Activated gamma-delta T cell treated with anti-CD3 and anti-CD28 coated beads, Interleukin-2, amount 50 U/mL, for 16 hours (primary cell): ENCODE measurements at places on chromosomes 7 and 10.

DNA sequence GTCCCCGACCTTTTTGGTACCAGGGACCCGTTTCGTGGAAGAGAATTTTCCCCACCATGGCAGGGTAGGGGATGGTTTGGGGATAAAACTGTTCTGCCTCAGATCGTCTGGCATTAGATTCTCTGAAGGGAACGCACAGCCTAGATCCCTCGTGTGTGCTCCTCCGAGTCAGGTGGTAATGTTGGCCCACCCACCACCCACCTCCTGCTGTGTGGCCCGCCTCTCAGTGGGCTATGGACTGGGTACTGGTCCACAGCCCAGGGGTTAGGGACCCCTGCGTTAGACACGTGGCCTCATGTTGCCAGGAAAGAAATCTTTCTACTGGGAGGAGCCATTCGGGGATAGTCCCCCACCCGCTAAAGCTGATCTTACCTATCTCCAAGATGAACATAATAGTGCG lies 27.0 kb downstream of the PFKFB3 start:
- no peak for DNase-seq

- no peak for DNase-seq
Observed at GRCh38 chr7:2527505-2528467, 8.2 kb downstream of the LFNG start.

DNA sequence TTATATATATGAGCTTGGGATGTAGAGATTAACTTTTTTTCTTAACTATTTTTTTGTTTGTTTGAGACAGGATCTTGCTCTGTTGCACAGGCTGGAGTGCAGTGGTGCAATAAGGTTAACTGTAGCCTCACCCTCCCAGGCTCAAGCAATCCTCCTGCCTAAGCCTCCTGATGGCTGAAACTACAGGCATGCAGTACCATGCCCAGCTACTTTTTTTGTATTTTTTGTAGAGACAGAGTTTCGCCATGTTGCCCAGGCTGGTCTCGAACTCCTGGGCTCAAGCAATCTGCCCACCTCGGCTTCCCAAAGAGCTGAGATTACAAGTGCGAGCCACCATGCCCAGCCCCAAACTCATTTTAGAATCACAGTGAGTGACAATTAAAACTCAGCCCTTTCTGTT lies 105.2 kb downstream of the CUBN start:
- no peak for DNase-seq

GRCh38 chr10:59817773-59818172 lies 64.5 kb upstream of the MRLN start:
- no peak for DNase-seq

GRCh38 chr10:57948796-57949195 lies 318.9 kb downstream of the IPMK start:
- no peak for DNase-seq

GRCh38 chr7:27677912-27678612 lies 15.4 kb upstream of the HIBADH start:
- DNase-seq = no peak

- DNase-seq = no peak
Observed at GRCh38 chr7:157723205-157723604, 386.4 kb downstream of the DNAJB6 start.

GRCh38 chr10:21002091-21002878 lies 105.2 kb upstream of the NEBL start:
- no peak for DNase-seq

DNA sequence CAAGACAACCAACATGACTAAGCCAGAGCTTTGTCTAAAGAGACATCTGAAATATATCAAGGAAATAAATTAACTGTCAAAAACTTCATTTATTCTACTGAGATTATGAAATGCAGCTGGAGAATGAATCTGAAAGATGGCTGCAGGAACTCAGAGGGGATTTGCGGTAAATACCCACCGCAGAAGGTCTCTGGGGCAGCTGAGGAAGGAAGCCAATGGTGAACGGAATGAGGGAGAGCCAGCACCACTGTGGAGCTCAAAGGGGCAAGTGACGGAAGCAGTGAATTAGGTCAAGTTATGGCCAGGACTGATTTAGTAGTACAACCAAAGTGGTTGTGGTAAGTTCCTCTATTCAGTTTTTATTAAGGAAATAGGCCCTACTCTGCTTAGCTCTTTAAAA lies 215.3 kb upstream of the GLI3 start:
- no peak for DNase-seq

- DNase-seq = no peak
Observed at GRCh38 chr10:15588635-15589508, 130.8 kb downstream of the ITGA8 start.

DNA sequence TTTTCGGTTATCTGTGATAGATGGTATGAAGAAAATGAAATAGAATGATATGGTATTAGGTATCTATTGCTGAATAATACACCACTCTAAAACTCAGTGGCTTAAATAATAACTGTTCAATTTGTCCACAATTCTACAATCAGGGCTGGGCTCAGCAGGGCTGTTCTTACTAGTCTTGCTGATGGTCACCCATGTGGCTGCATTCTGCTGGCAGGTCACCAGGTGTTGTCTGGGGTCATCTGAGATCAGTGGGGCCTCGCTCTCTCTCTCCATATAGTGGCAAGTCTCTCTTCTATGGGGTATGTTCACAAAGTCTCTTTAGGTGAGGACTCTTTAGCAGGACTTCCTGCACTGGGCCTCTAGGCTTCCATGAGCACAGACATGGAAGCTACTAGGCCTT lies 130.4 kb upstream of the SORCS3 start:
- DNase-seq = no peak

GRCh38 chr7:37759526-37759925 lies 76.0 kb downstream of the GPR141 start:
- no peak for DNase-seq

GRCh38 chr7:149773446-149774236 lies at the start of gene ZNF467:
Gene ZNF467 (minus strand): TSS chr7:149773588. CDS start chr7:149771032, 2,556 bp downstream.
- DNase-seq = no peak

DNA sequence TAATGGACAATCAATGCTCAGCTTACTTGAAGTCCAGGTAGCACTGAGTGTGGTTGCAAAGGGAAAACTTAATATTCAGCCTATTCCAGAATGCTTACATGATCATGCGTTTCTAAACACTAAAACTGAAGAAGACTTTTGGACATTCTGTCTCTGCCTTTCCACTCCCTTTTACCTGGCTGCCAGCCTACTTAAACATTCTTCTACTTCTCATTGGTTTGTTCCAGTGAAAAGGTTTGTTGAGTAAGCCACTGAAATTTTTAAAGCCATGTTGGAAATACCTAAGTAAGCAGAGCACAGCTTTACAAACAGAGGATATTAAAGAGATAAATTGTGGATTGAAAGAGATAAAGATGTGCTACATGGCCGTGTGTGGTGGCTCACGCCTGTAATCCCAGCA lies 1280.8 kb upstream of the AUTS2 start:
- DNase-seq = no peak

- DNase-seq = no peak
Observed at GRCh38 chr10:84860855-84861254, 532.5 kb downstream of the CCSER2 start.

GRCh38 chr7:1409555-1409954 lies 49.7 kb downstream of the MICALL2 start:
- DNase-seq = no peak

GRCh38 chr10:30589441-30589840 lies 40.1 kb downstream of the LYZL2 start:
- DNase-seq = no peak

- DNase-seq = no peak
Observed at GRCh38 chr7:2478399-2478785, 2.2 kb upstream of the GRIFIN start.

- DNase-seq = no peak
Observed at GRCh38 chr7:128939075-128939860, 1.5 kb downstream of the IRF5 start.

- no peak for DNase-seq
Observed at GRCh38 chr10:35503578-35503977, 101.6 kb upstream of the GJD4 start.

- DNase-seq = no peak
Observed at GRCh38 chr7:155603205-155603857, 41.1 kb upstream of the RBM33 start.

DNA sequence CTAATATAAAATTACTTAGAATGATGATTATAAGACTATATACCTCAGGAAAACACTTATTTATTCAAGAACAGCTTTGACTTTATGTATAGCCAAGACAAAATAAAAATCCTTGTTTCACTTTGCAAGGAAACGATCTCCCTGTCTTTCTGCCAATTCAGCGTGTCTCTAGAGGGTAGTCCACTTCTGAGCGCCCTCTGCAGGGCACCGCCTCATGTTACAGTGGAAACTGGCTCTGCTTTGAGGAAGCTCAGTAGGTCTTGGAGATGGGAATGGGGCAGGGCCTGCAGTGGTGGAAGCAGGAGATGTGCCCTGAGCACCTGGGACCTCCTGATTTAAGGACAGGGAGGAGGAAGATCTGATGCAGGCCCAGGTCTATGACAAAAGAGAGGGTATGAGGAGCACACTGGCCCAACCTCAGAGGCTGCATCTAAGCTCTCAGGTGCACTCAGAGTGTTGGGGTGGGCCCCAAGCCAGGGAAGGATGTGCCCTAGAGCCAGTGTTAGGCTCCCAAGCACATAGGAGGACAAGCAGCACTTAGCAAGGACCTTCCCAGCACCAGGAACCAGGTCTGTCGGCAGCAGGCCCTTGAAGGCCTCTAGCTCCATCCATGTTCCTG lies 481.0 kb downstream of the TNS3 start:
- no peak for DNase-seq

DNA sequence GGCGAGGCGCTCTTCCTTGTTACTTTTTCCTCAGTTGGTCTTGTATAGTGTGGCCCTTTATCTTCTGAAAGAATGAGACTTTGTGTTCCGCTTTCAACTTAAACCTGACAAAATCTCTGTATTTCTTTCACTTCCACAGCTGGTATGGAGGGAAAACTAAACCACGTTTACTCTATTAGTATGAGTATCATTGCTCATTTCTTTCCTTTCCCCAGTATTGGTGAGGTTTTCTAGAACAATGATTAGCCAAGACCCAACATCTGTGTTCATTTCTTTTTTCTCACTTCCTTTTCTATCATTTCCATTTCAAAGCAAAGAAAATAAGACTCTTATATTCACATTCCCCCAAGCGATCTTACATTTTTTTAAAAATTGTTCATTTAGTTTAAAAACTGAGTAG lies 165.3 kb downstream of the PAXIP1 start:
- DNase-seq = no peak

- DNase-seq = no peak
Observed at GRCh38 chr7:98488167-98488566, 87.3 kb upstream of the BAIAP2L1 start.

GRCh38 chr7:18535810-18536415 lies 40.4 kb downstream of the HDAC9 start:
- no peak for DNase-seq

- DNase-seq = no peak
Observed at GRCh38 chr10:49618821-49619220, 5.0 kb downstream of the CHAT start.

DNA sequence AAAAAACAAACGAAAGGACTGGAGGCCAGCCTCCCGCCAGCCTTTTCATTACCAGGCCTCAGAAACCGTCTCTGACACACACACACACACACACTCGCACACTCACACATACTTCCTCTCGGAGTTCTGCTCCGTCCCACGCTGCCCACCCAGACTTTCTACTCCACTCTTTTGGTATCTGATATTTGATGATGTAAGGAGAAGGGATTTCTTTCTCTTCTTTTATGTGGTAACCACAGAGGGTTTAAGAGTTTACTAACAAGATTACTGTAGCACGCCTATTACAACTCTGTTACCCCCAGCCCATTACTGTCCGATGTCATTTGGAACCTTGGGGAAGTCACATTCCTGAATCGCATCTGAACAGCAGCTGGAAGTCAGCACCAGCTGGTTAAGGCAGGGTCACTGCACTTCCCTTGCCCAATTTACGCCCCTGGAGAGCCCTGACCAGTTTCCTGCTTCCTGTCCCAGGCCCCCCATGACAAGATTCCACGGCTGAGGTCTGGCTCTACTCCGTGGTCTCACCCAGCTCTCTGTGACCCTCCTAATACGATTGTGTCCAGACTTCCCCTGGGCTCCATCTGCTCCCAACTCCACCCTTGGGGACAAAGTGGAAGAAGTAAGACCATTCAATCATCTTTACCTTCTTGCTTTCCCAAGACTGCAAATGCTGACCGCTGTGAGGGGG lies 1.1 kb downstream of the DENND2A start:
- no peak for DNase-seq

DNA sequence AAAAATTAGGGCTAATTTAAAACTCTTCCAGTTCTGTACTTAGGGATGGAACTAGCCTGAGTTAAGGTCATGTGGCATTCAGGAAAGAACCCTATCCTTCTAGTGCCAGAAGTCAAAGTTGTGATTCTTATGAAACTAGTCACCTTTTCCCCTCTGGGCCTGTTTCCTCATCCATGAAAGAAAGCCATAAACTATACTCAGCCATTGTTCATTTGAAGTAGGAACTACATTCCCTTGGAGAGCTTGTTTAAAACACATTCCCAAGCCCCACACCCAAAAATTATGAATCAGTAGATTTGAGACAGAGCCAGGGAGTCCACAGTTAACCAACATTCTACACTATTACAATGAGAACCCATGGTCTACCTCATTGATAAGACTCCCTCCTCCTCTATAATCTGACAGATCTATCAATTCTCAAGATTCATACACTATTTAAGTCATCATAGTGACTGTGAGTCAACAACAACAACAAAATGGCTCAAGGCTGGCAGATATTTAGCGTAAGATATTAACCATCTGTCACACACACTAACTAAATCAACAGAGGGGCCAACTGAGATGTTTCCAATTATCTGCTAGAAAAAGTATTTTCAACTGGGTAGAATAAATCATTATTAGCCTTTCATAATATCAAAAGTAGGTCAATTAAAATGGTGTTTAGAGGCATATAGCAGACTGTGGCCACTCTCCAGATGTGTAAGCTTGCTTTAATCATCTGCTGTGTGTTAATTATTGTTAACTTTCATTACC lies 102.3 kb downstream of the SLC25A13 start:
- no peak for DNase-seq

DNA sequence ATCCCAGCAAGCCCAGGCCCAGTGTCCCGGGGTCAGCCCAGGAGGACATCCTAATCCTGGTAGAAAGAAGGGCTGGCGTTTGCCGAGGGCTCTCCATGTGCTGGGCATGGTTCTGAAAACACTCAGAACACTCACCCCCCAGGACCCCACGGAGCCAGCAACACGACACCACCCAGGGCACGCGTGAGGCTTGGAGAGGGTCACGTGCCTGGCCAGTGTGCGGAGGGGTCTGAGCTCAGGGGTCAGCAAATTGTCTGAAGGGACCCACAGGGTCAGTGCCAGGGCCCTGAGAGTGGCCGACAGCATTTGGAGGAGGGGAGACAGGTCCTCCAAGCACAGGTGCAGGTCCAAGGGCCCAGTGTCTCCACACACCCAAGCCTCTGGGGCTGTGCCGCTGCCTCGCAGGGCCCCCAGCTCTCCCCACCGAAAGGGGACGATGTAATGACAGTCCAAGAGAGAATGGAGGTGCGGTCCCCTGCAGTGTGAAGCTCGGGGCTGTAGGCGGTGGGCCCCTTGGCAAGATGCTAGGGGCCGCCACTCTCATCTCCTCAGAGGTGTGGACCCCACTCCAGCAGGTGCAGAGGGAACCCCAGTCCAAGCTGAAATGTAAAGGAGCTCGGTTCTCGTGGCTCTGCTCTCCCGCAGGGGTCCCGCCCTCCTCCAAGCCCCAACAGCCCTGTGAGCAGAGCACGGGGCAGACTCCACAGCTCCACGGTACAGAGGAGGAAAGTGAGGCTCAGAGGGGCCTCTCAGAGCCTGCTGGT lies 7.8 kb downstream of the FOXL3 start:
- no peak for DNase-seq
